ENCODE measurements at places on chromosomes 1 and 21.

- H3K36me3 ChIP-seq, result no peaks in the 10 kb centered on the region
- H3K4me3 ChIP-seq, result peak within 1 kb of the TSS; percentile 93
- peak within 1 kb of the TSS; percentile 93 for H3K27ac ChIP-seq
- H3K4me1 ChIP-seq, result no peaks in the 10 kb centered on the region
These were observed at the start of gene EPHA2 for GRCh38 chr1:16155537-16156410. Gene EPHA2, minus strand, starts transcription at chr1:16156069. Its CDS starts 137 bp downstream, at chr1:16155932.

DNA sequence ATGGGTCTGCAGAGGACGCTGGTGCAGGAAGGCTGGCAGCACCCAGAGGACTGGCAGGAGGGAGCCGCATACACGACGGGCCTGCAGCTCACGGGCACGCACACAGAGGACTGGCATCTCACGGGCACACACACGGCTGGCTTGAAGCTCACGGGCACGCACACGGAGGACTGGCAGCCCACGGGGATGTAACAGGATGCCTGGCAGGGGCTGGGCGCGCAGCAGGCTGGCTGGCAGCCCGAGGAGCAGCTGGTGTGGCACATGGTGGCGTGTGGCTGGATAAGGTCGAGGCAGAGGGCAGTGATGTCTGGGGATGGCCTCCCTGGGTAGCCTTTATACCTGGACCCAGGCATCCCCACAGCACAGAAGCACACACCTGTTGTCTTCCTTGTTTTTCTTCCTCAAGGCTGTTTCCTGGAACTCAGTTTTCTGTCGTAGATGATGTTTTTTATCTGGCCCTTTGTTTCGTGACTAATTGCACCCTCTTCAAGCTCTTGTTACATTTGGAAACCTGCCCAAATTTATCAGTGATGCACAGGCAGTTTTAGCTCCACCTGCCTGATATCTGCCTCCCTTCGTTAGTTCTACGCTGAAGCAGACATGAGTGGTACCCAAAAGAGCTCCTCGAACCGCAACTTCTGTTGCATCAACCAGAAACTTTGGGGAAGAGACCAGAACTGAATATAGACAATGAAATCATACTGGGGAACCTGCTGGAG lies at the start of gene KRTAP12-1:
Gene KRTAP12-1, minus strand, starts transcription at position 303 of the 719 bp plus-strand sequence. Its CDS starts 40 bp downstream, at position 263.
- no peak within 1 kb of the TSS for H3K4me3 ChIP-seq
- no peaks in the 10 kb centered on the region for H3K27me3 ChIP-seq
- no peaks in the 10 kb centered on the region for H3K4me1 ChIP-seq
- H3K36me3 ChIP-seq, result no peaks in the 10 kb centered on the region
- no peak within 1 kb of the TSS for H3K27ac ChIP-seq
- DNase-seq, result no peak

DNA sequence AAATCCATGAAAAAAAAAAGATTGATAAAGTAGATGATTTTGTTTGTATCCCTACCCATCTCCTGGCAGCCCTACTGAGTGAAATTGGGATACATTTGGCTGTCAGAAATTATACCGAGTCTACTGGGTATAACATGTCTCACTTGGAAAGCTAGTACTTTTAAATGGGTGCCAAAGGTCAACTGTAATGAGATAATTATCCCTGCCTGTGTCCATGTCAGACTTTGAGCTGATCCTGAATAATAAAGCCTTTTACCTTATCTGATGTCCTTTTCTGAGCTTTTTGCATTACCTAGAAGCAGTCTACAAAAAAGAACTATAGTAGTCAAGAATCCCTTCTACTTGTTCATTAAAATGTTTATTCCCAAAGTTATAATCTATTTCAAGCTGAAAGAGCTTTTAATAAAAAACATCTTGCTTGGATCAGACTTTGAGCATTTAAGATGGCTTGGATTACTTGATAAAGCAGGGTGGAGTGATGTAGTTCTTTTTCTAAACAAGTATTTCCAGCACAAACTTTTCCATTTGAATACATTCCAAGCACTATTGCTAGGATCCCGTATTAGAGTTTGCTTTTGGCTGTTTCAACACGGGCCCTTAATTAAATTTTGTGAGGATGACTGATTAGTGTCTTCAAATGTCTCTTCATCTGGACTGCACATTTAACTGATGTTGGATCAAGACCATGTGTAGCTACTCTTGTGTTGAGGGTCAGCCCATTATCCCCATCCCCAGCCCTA lies 69.2 kb downstream of the DTL start:
- DNase-seq, result no peak
- H3K4me1 ChIP-seq, result peaks cover 15% of the 10 kb centered on the region
- no peak overlapping the region for H3K27ac ChIP-seq
- no peaks in the 10 kb centered on the region for H3K36me3 ChIP-seq

DNA sequence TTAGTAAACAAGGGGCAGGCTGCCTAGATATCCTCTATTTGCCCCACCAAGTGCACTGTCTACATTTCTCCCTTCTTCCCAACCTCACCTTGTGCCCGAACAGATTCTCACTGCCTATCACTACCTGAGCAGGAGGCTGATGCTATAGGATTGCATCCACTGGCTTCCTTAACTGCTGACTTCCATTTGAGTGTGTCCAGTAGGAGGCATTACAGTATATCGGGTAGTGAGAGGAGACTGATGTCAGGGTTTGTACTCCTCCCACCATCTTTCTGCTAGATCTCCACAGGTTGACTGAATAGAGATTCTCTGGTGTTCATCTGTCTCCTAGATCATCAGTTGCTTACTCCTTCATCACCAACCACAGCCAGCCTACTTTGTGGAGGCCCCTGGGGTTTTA lies 796.3 kb downstream of the LRRIQ3 start:
- no peaks in the 10 kb centered on the region for H3K36me3 ChIP-seq
- no peak overlapping the region for H3K4me3 ChIP-seq
- no peak for DNase-seq
- H3K27me3 ChIP-seq, result no peaks in the 10 kb centered on the region
- H3K4me1 ChIP-seq, result no peaks in the 10 kb centered on the region

GRCh38 chr1:183956559-183957188 lies 80.9 kb downstream of the COLGALT2 start:
- no peaks in the 10 kb centered on the region for H3K27me3 ChIP-seq
- no peak overlapping the region for H3K4me3 ChIP-seq
- DNase-seq, result no peak
- H3K4me1 ChIP-seq, result no peaks in the 10 kb centered on the region
- H3K36me3 ChIP-seq, result no peaks in the 10 kb centered on the region

DNA sequence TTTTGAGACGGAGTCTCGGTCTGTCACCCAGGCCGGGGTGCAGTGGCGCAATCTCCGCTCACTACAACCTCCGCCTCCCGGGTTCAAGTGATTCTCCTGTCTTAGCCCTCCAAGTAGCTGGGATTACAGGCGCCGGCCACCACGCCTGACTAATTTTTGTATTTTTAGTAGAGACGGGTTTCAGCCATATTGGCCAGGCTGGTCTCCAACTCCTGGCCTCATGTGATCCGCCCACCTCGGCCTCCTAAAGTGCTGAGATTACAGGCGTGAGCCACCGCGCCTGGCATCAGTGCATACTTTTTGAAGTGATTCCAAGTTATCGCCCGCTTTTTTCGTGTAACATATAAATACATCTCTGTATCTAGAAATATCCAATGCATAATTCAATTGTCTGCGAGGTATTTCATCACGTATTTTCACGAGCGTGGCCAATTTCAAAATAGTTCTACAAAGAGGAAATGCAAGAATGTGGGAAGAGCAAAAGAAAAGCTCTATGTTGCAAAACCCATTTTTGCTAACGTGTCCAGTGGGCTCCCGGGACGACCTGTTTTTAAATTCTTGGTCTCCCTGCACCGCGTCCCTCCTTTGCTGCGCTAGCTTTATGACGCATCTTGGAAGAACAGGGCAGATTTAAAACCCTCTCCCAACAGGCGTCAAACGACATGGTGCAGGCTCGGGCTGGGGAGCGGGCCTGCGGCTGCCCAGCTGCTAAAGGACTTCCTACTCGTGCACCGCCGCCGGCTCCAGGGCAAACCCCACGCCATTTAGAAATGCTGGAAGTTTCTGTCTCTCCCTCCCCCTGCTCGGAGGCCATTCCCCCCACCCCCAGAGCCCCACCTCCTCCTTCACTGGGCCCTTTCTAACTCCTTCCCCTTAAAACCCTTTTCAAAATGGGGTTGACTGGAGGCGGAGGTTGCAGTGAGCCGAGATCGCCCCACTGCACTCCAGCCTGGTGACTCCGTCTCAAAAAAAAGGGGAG lies 923 bp upstream of the IFNGR2 start:
- peak overlapping the region; percentile 57 for H3K27ac ChIP-seq
- peak; percentile 61 for DNase-seq

DNA sequence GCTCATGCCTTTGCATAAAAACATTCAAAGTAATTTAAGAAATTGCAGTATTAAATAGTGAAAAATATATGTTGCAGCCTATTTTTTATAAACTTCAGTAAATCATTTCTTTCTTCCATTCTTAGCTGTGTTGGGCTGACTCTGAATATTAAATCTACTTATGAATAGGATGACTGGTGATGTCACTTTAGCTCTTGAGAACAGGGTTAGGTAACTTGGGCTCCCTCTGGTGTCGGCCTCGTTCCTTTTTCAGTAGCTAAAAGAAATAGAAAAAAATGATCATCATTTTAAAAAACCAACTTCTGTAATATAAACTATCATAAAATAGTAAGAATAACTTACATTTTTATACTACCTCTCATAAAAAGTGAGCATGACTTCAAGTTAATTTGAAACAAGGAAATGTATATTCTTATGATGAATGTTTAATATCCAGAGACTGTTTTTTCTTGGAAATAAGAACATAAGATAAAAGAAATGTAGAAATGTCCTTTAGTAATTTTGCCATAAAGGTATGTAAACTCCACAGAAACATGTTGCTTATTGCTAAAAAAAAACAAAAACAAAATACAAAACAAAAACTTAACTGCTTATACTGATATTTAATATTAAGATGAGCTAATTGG lies 26.8 kb upstream of the NCAM2 start:
- H3K27ac ChIP-seq, result no peak overlapping the region
- H3K36me3 ChIP-seq, result no peaks in the 10 kb centered on the region
- DNase-seq, result no peak
- H3K27me3 ChIP-seq, result no peaks in the 10 kb centered on the region
- H3K4me1 ChIP-seq, result no peaks in the 10 kb centered on the region

GRCh38 chr1:36006941-36007500 lies 76.1 kb downstream of the AGO3 start:
- no peaks in the 10 kb centered on the region for H3K36me3 ChIP-seq
- H3K4me1 ChIP-seq, result no peaks in the 10 kb centered on the region
- no peak overlapping the region for H3K27ac ChIP-seq
- H3K4me3 ChIP-seq, result no peak overlapping the region

DNA sequence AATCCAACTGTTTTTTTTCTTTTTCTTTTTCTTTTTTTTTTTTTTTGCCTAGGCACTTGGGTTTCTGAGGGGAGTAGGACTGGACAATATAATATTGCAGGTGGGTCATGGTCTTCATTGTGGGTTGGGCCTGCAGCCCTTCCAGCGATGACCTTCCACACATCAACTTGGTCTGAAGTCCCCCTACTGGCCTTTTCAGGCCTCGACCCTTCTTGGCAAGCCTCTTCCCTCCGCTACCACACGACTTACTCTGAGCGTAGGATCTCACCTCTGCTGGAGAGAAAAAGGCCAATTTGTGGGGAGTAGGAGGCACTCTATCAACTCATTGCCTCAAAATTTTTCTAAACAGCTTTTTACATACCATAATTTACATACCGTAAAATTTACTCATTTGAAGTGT lies 51.1 kb upstream of the GRIK3 start:
- H3K27ac ChIP-seq, result no peak overlapping the region
- DNase-seq, result no peak
- H3K4me1 ChIP-seq, result no peaks in the 10 kb centered on the region
- no peaks in the 10 kb centered on the region for H3K36me3 ChIP-seq
- H3K4me3 ChIP-seq, result no peak overlapping the region
- H3K27me3 ChIP-seq, result no peaks in the 10 kb centered on the region

DNA sequence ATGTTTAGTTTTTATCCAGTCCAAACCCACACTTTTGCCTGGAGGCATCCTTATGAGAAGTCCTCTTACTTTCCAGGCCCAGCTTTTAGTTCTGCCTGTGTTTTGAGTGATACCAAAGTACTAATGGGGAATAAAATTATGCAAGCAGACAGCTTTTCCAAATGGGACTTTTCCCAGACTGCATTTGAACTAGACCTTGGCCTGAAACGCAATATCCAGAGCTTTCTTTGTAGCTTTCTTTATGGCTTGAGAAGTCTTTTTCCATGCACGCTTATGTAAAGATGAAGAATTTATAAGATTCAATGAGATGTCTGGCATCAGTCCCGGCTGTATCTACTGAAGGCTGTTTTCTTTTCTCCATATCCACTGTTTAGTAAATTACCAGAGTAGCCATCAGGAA lies 236.6 kb upstream of the RAB4A start:
- H3K27ac ChIP-seq, result no peak overlapping the region
- DNase-seq, result no peak
- H3K36me3 ChIP-seq, result no peaks in the 10 kb centered on the region
- no peaks in the 10 kb centered on the region for H3K27me3 ChIP-seq

DNA sequence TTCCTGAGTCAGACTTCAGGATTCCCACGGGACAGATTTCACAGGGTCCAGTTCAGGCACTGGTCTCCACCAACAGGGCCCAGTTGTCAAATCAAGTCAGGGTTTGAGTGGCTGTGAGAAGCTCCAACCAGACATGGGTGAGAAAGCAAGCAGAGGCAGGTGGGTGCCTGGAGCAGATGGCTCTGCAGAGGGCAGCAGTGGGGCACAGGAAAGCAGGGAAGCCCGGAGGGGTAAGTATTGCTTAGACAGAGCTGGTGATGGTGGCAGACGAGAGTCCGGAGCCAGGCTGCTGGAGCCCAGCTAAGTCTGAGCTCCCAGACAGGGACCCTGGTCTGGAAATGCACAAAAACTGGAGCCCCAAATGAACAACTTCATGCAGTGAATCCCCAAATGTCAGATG lies 40.4 kb downstream of the RIMS3 start:
- no peaks in the 10 kb centered on the region for H3K27me3 ChIP-seq
- DNase-seq, result peak; percentile 49
- H3K27ac ChIP-seq, result no peak overlapping the region
- H3K4me1 ChIP-seq, result no peaks in the 10 kb centered on the region
- H3K4me3 ChIP-seq, result no peak overlapping the region
- no peaks in the 10 kb centered on the region for H3K36me3 ChIP-seq

DNA sequence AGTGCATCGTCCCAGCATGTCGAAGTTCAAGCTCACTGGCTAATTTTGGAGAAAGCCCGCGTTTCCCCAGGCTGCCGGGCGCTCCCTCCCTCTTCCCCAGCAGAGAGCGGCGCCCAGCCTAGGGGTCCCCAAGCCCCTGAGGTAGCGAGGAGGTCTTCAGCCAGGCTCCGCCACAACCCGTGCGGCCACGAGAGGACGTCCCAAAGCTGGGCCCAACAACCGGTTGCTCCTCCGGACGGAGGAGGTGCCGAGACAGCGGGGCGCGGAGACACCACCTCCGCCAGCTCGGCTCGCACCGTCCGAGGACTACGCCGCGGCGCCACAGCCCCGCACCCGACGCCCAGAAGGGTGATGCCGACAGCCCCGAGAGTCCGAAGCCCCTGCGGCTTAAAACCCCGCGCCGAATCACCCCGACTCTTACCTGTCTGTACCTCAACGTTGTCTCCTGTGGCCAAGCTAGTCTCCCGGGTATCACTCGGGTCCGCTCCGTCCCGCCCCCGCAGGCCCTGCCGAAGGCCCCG lies at the start of gene DENND2C:
Gene DENND2C, minus strand, starts transcription at position 488 of the 521 bp plus-strand sequence. CDS start 44,065 bp downstream, outside the sequence.
- H3K27me3 ChIP-seq, result no peaks in the 10 kb centered on the region
- peak within 1 kb of the TSS; percentile 70 for H3K4me3 ChIP-seq
- no peaks in the 10 kb centered on the region for H3K4me1 ChIP-seq
- peak within 1 kb of the TSS; percentile 79 for H3K27ac ChIP-seq
